GM23248 (cell line): ENCODE measurements at places on chromosomes 13 and 19. TPM values are rescaled to one million over a fixed set of nuclear protein-coding genes. Genes with fewer than 3 reads are reported as not detected.

The ETV2 gene
- total RNA-seq = not detected in 2 replicates

DNA sequence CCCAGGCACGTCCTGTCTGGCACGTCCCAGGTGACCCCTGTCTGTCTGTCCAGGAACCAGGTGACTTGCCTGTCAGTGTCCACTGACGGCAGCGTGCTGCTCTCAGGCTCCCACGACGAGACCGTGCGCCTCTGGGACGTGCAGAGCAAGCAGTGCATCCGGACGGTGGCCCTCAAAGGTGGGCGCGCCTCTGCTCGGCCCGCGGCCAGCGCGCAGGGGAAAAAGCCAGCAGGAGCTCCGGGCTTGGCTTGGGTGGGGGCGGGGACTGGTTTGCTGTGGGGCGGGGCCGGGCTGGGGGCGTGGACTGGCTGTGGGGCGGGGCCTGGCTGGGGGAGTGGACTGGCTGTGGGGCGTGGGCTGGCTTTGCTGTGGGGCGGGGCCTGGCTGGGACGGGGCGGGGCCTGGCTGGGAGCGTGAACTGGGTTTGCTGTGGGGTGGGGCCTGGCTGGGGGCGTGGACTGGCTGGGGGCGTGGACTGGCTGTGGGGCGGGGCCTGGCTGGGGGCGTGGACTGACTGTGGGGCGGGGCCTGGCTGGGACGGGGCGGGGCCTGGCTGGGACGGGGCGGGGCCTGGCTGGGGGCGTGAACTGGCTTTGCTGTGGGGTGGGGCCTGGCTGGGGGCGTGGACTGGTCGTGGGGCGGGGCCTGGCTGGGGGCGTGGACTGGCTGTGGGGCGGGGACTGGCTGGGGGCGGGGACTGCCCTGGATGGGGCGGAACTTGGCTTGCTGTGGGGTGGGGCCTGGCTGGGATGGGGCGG is 7.2 kb downstream of the WDR18 start:
- peak; percentile 75 for DNase-seq
- no peaks in the 10 kb centered on the region; the same call in 1 of the 2 replicates for H3K36me3 ChIP-seq
- no peak overlapping the region for H3K4me3 ChIP-seq
- H3K27me3 ChIP-seq = peaks cover 6% of the 10 kb centered on the region; the same call in 1 of the 2 replicates
- H3K27ac ChIP-seq = no peak overlapping the region
- H3K4me1 ChIP-seq = no peaks in the 10 kb centered on the region

DNA sequence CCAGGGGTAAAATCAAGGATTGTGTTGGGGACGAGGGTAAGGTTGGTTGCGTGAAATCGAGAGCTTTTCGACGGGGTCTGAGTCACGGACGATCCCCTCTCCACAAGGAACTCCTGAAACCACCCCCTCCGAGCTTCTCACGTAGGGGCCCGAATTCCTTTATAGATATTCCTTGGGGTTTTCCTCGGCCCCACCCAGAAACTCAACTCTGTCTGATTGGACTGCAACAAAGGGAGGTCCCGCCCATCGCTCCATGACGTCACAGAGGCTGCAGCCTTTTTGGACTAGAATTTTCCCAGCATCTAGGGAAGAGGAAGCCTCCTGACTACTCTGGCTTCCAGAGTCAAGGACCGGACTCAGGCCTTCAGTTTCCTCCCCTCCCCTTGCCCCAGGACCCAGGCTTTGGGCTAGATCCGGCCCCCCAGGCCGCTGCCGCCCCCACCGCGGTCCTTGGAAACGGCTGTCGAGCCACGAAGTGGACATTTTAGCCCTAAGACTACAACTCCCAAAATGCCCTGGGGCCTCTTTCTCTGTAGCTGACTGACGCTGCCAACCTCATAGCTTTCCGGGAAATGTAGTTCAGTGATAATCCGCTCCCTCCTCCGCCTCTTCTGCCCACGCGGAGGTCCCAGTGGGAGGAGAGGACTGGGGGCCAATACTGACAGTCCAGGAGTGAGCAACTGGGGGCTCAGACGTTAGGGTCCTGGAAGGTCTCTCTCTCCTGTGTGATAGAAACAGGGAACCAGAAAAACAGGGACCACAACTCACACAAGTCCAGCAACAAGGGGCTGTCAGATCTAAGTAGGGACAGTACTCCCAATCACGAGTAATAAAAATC is at the start of gene IZUMO1:
TSS of gene IZUMO1 (minus strand) at position 172 of the 838 bp plus-strand sequence. CDS start 1,050 bp downstream, outside the sequence.
- no peak within 1 kb of the TSS for H3K27ac ChIP-seq
- H3K27me3 ChIP-seq = peaks cover 14% of the 10 kb centered on the region

- DNase-seq = peak; percentile 52
- no peaks in the 10 kb centered on the region for H3K36me3 ChIP-seq
- H3K27ac ChIP-seq = no peak overlapping the region
- H3K27me3 ChIP-seq = no peaks in the 10 kb centered on the region
- H3K4me3 ChIP-seq = peak overlapping the region; percentile 82
- no peaks in the 10 kb centered on the region for H3K4me1 ChIP-seq
Observed at GRCh38 chr19:1650650-1651567, 1.5 kb downstream of the TCF3 start.

- no peaks in the 10 kb centered on the region for H3K4me1 ChIP-seq
- no peaks in the 10 kb centered on the region for H3K36me3 ChIP-seq
- no peaks in the 10 kb centered on the region for H3K27me3 ChIP-seq
- H3K27ac ChIP-seq = no peak overlapping the region
- no peak overlapping the region for H3K4me3 ChIP-seq
Observed at GRCh38 chr13:74372511-74372910, 238.3 kb upstream of the KLF12 start.

DNA sequence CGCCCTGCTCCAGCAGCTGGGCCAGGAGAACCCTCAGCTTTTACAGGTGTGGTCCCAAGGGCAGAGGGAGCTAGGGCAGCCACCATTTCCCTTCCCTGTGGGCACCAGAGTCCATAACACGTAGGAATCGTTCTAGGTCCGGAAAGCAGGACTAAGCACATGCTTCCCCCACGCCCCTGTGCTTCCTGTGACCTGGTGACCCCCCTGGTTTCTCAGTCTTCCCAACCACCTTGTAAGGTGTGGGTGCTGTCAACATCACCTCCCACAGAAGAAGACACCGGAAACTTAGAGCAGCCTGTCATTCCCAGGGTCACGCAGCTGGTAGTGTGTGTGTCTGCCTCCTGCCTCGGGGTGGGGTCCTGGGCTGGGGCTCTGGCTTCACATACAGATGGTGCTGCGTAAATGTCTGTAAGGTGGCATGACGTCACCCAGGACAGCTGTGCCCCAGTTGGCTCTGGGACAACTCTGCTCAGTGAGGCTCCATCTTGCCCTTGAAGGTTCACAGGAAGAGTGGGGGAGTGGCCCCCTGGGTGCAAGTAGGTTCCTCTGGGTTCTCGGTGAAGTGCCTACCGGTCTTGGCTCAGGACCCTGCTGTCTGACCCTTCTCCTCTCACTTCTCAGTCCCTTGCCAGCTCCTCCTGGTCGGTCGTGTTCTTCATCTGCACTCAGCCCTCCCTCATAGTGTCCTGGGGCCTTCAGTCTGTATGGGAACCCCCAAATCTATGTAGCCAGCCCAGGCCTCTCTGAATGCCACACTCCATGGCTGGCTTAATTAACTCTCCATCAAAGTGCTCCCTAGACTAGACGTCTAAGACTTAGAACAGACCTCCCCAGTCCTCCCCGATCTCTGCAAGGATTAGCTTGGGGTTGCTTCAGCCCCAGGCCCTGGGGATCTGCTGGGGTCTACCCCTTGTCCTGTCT is 4.0 kb downstream of the RAD23A start:
- H3K4me3 ChIP-seq = no peak overlapping the region
- peaks cover 33% of the 10 kb centered on the region for H3K4me1 ChIP-seq
- no peaks in the 10 kb centered on the region for H3K27me3 ChIP-seq
- peak; percentile 35 for DNase-seq
- peaks cover 25% of the 10 kb centered on the region; the same call in 1 of the 2 replicates for H3K36me3 ChIP-seq

The MRI1 gene
- 39.7 and 60.6 TPM in 2 replicates for total RNA-seq

GRCh38 chr13:44404261-44405132 is 30.9 kb downstream of the SERP2 start:
- DNase-seq = no peak
- peaks cover 10% of the 10 kb centered on the region for H3K27me3 ChIP-seq
- no peaks in the 10 kb centered on the region for H3K36me3 ChIP-seq

- no peak for DNase-seq
- H3K27ac ChIP-seq = no peak overlapping the region
- no peaks in the 10 kb centered on the region for H3K36me3 ChIP-seq
- peaks cover 30% of the 10 kb centered on the region for H3K4me1 ChIP-seq
- no peaks in the 10 kb centered on the region for H3K27me3 ChIP-seq
Observed at GRCh38 chr19:14142262-14143190, 6.1 kb upstream of the ASF1B start.

DNA sequence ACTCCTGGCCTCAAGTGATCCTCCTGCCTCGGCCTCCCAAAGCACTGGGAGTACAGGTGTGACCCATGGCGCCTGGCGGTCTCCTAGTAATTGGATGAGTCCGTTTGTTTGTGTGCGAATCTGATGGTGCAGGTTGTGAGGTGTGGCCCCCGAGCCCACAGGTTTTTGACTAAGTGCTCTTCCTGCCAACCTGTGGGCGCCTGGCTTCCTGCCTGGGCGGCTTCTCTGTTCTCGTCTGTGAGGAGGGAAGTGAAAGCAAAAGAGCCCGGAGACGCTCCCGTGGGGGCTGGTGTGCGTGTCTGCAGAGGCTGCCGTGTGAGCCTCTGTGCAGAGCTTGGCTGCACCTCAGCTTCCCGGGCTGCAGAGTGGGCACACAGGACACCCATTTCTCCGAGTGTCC is 10.0 kb downstream of the ARHGAP45 start:
- no peaks in the 10 kb centered on the region; the same call in 1 of the 2 replicates for H3K27me3 ChIP-seq
- no peak overlapping the region for H3K4me3 ChIP-seq
- no peaks in the 10 kb centered on the region for H3K4me1 ChIP-seq

GRCh38 chr19:39479916-39480315 is 722 bp upstream of the TIMM50 start:
- peaks cover 8% of the 10 kb centered on the region for H3K4me1 ChIP-seq
- peaks cover 6% of the 10 kb centered on the region; the same call in 1 of the 2 replicates for H3K36me3 ChIP-seq
- H3K27me3 ChIP-seq = no peaks in the 10 kb centered on the region
- H3K27ac ChIP-seq = peak overlapping the region; percentile 64

DNA sequence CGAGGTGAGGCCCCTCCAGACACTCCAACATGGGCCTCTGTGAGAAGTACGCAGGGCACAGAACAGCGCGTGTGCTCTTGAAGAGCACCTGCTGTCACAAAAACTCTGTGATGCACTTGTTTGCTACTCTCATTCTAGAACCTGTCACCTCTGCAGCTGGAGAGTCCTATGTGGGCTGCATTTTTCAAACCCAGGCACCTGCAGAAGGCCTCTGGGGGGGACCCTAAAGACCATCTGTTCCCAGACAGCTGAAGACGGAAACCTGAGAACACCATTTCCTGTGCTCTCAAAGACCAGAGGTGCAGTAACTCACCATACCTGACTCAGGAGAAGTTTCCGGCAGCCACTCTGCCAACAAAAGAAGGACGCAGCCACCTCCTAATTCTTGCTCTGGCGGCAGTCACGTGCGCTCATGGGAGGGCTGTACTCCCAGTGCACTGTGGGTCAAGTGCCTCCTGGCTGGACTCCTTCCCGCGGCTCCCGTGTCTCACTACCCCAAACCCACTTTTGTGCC is 28.1 kb downstream of the RANBP3 start:
- H3K27ac ChIP-seq = no peak overlapping the region
- H3K4me3 ChIP-seq = no peak overlapping the region
- peaks cover 39% of the 10 kb centered on the region for H3K4me1 ChIP-seq
- 0 out of 2 replicates have a peak, but pooled peaks cover 5% of the 10 kb centered on the region for H3K36me3 ChIP-seq
- no peaks in the 10 kb centered on the region for H3K27me3 ChIP-seq

GRCh38 chr19:27762933-27763332 is 1450.0 kb downstream of the UQCRFS1 start:
- no peaks in the 10 kb centered on the region for H3K4me1 ChIP-seq
- DNase-seq = no peak

The FUT1 gene
- total RNA-seq = not detected in 2 replicates

DNA sequence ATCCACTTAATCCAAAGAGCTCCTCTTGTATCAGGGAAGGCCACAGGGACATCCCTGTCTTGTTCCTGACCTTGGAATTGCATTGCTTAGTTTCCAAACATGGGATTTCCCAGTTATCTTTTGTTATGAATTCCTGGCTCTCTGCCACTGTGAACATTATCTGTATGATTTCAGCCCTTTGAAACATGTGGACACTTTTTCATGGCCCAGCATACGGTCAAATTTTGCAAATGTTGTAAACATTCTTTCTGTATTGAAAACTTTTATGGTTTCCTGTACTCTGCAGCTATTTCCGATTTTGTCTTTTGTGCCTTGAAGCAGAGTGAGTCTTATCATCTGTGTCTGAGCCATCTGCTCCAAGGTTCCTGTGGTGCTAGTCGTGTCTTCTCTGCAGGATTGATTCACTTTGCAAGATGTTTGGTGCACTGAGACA is 4.5 kb upstream of the CFAP97D2 start:
- no peaks in the 10 kb centered on the region for H3K4me1 ChIP-seq
- H3K4me3 ChIP-seq = no peak overlapping the region
- H3K27ac ChIP-seq = no peak overlapping the region

GRCh38 chr19:41995959-41996797 is 2.1 kb upstream of the ATP1A3 start:
- H3K4me1 ChIP-seq = no peaks in the 10 kb centered on the region
- no peak overlapping the region for H3K27ac ChIP-seq
- no peaks in the 10 kb centered on the region for H3K36me3 ChIP-seq
- peaks cover 21% of the 10 kb centered on the region for H3K27me3 ChIP-seq
- peak; percentile 40 for DNase-seq
- H3K4me3 ChIP-seq = no peak overlapping the region

GRCh38 chr19:3798137-3798536 is 12.0 kb upstream of the MATK start:
- H3K36me3 ChIP-seq = no peaks in the 10 kb centered on the region
- peaks cover 24% of the 10 kb centered on the region for H3K27me3 ChIP-seq
- no peak for DNase-seq
- H3K4me3 ChIP-seq = no peak overlapping the region

DNA sequence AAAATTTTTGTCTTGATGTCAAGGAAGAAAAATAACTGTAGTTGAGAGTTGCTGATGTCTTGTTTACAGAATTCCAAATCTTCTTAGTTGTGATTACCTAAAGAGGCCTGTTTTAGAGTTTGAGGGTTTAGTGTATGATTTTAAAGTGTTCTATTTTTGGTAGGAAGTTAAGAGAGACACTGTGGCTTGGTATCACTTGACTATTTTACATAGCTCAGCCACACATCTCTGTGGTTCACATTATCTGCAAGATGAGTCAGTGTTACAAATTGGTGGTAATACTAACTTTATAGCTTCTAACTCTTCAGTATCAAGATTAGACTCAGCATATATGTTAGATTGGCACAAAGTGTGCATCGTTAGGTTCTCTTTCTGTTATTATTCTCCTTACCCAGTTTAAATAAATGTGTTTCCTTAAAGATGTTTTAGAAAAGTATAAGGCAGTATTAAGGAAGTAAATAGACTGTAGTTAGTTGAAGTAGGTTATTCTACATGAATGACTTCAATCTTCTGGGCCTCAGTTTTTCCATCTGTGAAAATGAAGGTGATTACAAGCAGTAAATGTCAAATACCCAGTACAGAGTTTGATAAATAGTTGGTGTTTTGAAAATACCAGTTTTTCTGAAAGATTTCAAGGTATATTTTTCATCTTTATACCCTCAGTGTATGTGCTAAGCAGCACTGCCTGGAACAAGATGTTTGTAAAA is 33.4 kb downstream of the COG6 start:
- H3K4me1 ChIP-seq = 0 out of 2 replicates have a peak, but pooled peaks cover 6% of the 10 kb centered on the region
- no peak overlapping the region for H3K4me3 ChIP-seq
- DNase-seq = peak; percentile 23
- peaks cover 21% of the 10 kb centered on the region for H3K36me3 ChIP-seq
- no peak overlapping the region for H3K27ac ChIP-seq
- H3K27me3 ChIP-seq = no peaks in the 10 kb centered on the region

GRCh38 chr19:31313291-31314030 is 35.8 kb downstream of the TSHZ3 start:
- peaks cover 55% of the 10 kb centered on the region for H3K4me1 ChIP-seq
- no peak overlapping the region for H3K27ac ChIP-seq
- no peak for DNase-seq
- H3K36me3 ChIP-seq = peaks cover 13% of the 10 kb centered on the region; the same call in 1 of the 2 replicates
- H3K4me3 ChIP-seq = no peak overlapping the region

The SLC10A2 gene
- total RNA-seq = not detected in 2 replicates

- H3K4me3 ChIP-seq = no peak overlapping the region
- H3K4me1 ChIP-seq = no peaks in the 10 kb centered on the region
- H3K27ac ChIP-seq = no peak overlapping the region
Observed at GRCh38 chr19:11131471-11131870, 24.1 kb downstream of the SPC24 start.
